Stimulated activated CD8-positive, alpha-beta memory T cell treated with anti-CD3 and anti-CD28 coated beads, Interleukin-2, amount 100 ng/mL, for 1 hour (primary cell): ENCODE measurements at places on chromosomes 11 and 22.

DNA sequence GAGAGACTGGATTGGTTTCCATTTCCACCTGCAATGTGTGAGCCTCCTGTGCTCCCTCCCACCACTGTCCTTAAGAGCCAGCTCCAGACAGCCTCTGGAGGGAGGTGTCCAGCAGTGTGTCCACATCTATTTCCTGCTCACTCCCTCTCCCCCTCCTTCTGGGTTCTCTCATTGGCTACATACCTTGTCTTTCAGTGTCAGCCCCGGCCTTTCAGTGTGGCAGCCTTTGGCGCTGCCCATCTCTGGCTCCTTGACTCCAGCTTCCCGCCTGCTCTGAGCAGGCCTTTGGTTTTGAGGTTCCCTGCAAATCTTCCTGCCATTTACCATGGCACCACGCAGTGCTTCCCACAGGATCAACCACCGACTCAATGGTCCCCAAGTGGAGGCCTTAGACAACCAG, 19.0 kb upstream of the PTPRJ start:
- DNase-seq, result no peak

- DNase-seq, result no peak
These were observed 74.9 kb downstream of the DYNC2H1 start for GRCh38 chr11:103183981-103184611.

- DNase-seq, result no peak
These were observed 13.2 kb upstream of the KCTD14 start for GRCh38 chr11:78036313-78036712.

GRCh38 chr11:66007201-66007634, 4.6 kb upstream of the CST6 start:
- DNase-seq, result no peak

- no peak for DNase-seq
These were observed 13.1 kb upstream of the HIKESHI start for GRCh38 chr11:86288776-86289507.

- DNase-seq, result no peak
These were observed 65.5 kb downstream of the BMAL1 start for GRCh38 chr11:13343067-13343466.

GRCh38 chr11:95567685-95568084, 221.9 kb downstream of the FAM76B start:
- DNase-seq, result no peak

DNA sequence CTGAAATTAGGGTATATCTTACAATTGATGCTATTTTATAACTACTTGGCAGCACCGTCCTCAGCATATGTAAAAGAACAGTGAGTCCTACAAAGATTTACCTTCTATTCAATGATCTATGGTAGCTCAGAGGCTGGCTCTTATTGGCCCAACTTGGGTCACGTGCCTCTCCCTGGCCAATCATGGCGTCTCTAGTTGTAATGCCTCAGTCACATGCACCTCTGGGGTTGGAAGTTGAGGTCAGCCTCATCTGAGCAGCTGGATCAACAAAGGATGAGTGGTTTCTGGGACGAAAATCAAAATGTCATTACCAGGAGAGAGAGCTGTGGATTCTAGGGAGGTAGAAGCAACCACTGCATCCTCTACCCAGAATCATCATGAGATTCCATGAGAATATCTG, 22.9 kb upstream of the ASPHD2 start:
- DNase-seq, result no peak

DNA sequence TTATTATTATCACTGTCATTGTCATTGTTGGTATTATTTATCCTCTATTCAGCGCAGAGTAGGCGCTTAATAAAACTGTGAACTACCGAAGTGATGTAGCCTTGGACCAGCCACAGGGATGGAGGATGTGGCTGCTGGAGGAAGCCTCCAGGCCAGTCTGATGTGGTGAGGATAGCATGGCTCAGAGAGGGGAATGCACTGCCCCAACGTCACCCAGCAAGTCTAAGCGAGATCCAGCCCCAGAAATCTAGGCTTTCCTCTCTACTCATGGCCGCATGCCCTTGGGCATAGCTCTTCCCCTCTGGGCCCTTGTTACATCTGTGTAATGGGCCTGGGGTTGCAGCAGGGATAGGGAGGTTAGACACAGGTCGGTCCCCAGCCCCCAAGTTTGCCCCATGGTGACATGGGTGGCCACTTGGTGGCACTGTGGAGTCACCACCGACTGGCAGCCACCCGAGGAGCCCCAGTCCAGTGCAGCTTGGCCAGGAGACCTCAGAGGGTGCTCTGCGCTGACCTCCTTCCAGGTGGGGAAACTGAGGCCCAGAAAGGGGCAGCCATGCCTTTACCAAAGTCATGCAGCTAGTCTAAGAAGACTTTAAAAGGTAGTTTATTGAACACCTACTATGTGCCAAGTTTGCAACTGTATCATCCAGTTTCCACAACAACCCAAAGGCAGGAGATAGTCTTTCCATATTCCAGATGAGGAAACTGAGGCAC, 395.7 kb downstream of the MN1 start:
- no peak for DNase-seq

DNA sequence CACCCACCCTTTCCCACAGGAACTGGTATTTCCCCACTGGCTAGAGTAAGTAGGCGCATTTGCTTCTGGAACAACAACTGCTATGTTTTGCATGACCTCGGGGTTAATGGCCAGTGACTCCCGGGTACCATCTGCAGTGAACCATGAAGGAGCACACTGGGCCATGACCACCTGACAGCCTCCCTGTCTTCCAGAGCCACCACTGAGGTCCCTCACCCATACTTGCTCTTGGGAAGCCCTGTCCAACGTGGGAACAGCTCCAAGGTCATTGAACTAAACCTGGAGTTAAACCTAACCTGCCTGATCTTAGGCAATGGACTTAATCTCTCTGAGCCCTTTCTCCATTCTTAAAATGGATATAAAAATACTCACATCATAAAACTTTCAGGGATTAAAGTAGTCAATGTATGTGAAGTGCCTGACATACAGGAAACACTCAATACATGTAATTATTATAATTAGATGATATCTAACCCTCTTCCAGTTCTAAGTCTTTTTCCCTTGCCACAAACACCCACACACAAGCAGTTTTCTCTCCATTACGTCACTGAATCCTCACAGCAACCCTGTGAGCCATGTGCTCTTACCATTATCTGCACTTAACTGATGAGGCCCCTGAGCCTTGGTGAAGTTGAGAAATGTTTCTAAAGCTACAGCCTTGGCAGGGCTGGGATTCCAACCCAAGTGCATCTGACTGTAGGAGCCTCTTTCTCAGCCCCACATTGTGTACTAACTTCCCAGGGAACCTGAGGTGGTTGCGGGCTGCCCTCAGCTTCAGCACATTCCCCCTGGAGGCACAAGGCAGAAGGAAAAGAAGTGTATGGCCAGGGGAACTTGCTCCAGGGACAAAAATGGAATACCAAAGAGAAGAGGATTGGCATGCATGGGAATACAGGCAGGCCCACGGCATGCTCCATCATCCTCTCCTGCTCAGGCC, 74.5 kb upstream of the NCAM1 start:
- no peak for DNase-seq

DNA sequence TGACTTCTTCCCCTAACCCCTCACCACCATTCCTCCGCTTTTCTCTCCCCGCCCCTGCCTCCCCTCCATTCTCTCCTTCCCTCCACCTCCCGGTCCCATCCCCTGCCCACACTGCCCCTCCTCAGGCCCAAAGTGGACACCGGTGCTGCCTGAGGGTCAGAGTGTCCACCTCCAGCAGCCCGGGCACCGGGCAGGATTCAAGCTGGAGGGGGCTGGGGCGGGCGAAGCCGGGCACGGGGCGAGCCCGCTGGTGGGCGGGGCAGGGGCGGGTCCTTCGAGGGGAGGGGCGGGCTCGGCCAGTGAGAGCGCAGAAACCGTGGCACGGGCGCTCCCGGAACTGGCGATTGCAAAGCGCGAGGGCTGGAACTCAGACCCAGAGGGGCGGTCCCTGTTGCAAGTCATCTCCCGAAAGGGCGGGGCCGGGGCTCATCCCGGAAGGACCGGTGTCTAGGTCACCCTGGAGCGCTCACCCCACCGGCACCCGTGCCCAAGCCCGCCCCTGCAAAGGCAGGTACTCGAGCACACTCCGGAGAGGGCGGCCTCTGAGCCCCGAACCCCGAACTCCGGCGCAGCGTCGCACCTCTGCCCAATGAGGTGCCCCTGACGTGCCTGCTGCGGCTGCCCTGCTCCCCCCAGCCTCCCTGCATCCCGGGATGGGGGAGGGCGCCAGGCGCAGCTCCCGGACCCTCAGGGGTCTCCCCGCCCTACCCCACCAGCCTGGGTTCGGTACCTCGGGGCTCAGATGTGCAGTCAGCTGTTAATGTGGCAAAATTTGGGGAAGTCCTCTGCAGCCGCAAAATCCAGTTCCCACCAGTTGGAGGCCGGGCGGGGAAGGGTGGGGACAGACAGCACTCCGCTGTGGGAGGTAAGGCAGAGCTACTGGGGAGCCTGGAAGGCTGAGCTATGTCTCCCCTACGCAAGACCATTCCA, 16.5 kb upstream of the CDKN1C start:
- peak; percentile 81 for DNase-seq

DNA sequence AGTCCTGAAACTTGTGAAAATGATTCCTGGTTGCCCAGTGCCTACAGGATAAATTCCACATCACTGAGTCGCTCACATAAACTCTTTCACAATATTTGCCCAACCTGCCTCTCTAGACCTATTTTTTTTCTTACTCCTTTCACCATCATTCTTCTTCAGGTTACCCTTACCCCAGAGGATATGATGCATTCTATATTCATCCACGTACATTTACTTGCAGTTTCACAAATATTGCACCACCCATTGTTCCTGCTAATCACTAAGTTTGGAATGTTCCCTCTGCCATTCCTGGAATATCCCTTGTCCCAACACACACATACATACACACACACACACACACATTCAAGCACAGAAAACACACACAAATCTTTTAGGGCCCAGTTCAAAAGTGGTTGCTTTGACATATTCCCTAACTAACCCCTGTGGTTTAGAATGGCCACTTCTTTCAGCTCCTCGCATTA, 379.5 kb downstream of the ETS1 start:
- DNase-seq, result no peak

GRCh38 chr11:116689413-116690127, 83.2 kb downstream of the BUD13 start:
- no peak for DNase-seq

DNA sequence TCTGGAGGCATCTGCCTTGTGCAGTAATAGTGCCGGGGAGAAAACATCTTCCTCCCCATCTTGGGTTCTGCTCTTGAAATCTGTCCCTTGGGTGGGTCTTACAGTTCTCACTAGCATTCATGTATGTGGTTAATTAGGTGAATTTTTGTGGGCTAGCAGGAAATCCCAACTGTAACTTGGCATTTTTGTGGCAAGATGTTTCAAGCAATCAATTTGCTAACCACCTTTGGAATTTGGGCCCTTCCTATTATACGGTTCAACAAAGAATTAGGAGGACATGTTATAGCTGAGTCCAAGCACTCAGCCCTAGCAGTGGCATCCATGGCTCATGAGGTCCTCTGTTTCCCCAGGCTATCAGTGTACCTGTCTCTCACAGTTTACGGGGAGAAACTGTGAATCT, 89.1 kb upstream of the MTNR1B start:
- DNase-seq, result no peak

GRCh38 chr11:117984476-117984875, 1.7 kb upstream of the IL10RA start:
- DNase-seq, result no peak

- DNase-seq, result no peak
These were observed 62.9 kb downstream of the MYEOV start for GRCh38 chr11:69356703-69357457.

GRCh38 chr11:3206156-3206921, 12.3 kb downstream of the MRGPRG start:
- no peak for DNase-seq

DNA sequence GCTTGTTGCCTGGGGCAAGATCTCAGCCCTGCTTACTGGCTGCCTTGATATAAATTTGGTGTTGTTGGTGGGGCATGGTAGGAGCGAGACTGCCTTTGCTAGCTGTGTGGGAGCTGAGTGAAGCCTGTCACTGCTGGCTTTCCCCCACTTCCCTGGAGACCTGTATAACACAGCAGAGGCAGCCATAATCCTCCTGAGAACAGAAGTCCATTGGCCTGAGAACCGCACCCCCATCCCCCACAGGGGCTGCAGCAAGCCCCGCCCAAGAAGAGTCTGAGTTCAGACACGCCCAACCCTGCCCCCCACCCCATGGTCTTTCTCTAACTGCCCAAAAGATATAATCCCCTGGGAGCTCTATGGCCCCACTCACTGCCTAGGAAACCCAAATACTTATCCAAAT, 39.2 kb upstream of the ARHGAP42 start:
- DNase-seq, result no peak

- DNase-seq, result no peak
These were observed 47.5 kb downstream of the PICALM start for GRCh38 chr11:86021377-86021776.

- no peak for DNase-seq
These were observed 4.6 kb downstream of the TMEM225 start for GRCh38 chr11:123880912-123881311.

DNA sequence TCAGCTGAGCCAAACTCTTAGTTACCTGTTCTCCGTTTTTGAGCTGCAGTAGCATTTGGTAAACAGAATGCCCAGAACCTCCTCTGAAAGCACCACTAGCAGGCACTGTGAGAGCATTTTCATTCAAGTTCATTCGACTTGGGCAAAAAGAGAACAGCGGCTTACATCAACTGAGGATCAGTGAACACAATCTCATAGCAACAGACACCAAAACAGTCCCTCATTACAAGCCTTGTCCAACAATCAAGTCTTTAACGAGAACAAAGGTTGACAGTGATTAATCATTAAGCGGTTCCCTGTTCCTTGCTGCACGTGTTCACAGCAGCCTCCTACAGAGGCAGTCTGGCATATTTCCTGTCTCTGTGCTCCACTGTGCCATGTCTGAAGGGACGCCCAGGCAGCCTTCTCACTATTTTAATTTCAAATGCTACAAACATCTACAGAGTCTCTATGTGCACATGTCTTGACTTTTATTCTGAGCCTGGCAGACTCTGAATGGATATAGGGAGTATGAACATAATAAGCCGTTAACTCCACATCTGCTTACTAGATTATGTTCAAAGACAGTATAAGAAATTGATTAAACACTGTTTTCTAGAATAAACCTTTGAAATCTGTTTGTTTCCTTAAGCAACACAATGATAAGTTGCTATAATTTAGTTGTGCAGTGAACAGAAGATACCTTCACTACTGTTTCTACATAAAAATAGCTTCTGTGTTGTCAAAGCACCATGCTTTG, 88.3 kb upstream of the MTMR2 start:
- no peak for DNase-seq

DNA sequence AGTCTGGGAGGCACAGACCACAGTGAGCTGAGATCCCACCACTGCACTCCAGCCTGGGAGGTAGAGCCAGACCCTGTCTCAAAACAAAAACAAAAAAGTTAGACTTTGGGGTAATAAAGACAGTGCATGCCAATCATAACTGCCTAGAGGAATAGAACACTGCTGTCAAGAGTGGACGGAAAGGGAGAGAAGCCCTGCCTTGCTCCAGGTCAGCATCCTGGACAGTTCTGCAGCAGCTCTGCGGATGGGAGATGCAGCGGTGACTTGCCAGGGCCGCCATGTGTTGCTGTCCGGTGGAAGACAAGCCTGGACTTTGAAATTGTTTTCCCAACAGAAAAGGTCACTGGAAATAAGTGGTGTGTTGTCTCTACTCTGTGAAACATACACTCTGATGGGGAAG, 618.2 kb downstream of the TBC1D22A start:
- no peak for DNase-seq

GRCh38 chr11:24872186-24872585, 375.3 kb downstream of the LUZP2 start:
- no peak for DNase-seq

GRCh38 chr22:37258005-37258752, 14.1 kb upstream of the RAC2 start:
- no peak for DNase-seq

- no peak for DNase-seq
These were observed 285.9 kb downstream of the BRD1 start for GRCh38 chr22:49541693-49542230.

GRCh38 chr22:49838771-49839717, 11.4 kb upstream of the BRD1 start:
- peak; percentile 57 for DNase-seq
